ENCODE measurements at places on chromosomes 13 and 19.

DNA sequence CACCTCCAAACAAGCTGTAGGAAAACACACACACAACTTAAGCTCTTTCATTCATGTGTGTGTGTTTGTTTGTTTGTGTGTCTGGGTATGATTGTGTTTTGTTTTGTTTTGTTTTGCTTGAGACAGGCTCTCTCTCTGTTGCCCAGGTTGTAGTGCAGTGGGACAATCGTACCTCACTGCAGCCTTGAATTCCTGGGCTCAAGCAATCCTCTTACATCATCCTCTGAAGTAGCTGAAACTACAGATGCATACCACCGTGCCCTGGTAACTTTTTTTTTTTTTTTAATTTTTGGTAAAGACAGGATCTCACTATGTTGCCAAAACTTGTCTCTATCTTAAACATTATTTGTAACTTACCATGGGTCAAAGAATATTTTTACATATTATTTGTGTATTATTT, 431.7 kb downstream of the SLITRK1 start:
- no peak for DNase-seq

- DNase-seq: no peak
Measured at GRCh38 chr19:55656988-55657747, 2.3 kb downstream of the U2AF2 start.

GRCh38 chr19:29535984-29536508, 10.3 kb downstream of the VSTM2B start:
- no peak for DNase-seq

- DNase-seq: no peak
Measured at GRCh38 chr19:29673451-29674371, 8.4 kb downstream of the PLEKHF1 start.

DNA sequence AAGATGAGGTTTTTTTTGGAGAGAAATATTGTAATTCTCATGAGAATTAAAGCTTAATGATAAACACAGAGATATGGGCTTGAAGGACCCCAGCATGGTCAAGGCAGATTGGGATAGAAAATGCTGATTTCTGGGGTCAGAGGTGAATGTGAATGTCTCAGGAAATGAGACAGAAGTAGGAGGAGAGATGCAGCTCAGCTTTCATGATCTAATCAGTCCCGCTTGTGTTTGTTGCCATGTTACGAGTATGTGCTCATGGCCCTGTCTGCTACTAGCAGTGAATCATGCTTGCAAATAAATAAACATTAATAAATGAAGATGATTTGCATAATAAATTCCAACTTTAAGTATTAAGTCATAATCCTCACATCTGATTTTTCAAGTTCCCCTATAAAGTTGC, 23.0 kb upstream of the NDFIP2 start:
- no peak for DNase-seq

- DNase-seq: no peak
Measured at GRCh38 chr13:36074659-36075058, 56.5 kb downstream of the DCLK1 start.

GRCh38 chr13:42140494-42140893, 92.0 kb downstream of the DGKH start:
- DNase-seq: no peak

DNA sequence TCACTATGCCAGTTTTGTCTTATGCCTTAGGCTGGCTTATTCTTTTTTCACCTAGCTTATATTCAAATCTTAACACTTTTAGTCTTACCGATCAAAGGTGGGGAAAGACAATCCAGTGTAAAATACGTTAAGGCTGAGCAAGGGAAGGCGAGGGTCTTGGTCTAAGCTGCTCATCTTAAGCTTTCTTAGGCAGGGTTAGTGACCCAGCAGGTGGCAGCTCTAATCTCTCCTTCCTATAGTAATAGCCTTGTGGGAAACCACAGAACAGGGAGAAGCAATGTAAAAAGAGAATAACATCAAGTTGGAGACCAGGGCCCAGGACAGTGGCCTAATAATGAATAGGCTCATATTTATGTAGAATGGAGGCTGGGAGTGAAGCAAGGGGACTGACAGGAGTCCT, 45.9 kb downstream of the COG3 start:
- no peak for DNase-seq

GRCh38 chr13:105144936-105145335, 1390.5 kb downstream of the EFNB2 start:
- DNase-seq: no peak

GRCh38 chr19:51018745-51019543, 565 bp downstream of the KLK10 start:
- DNase-seq: no peak

- no peak for DNase-seq
Measured at GRCh38 chr19:32611161-32611560, 30.2 kb downstream of the PDCD5 start.

DNA sequence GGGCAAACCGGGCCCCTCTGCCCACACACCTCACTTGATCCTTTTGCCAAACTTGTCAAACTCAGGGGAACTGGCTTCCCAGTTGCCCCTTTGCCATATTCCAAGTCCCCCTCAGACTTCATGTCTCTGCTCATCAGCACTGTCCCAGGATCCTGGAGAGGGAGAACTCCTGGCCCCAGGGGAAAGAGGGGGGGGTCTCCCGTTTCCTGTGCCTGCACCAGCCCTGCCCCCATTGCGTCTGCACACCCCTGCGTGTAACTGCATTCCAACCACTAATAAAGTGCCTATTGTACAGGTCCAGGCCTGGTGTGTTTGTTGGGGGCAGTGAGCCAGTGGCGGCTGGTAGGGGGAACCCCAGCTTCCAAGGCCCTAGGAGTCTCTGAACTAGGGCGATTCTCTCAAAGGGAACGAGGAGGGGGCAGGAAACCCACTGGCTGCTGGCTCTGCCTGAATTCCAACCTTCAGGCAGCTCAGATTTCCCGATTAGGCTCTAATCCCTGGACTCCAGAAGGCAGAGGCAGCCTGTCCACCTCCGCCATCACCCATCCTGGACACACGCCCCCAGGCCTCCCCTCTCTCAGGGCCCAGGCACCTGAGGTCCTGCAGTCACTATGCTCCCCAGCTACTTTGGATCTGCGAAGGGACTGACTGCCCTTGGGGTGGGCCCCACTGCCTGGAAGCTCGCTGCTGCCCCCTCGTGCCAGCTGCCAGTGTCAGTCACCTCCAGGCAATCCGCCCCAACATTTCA, 9.7 kb upstream of the ILF3 start:
- no peak for DNase-seq

DNA sequence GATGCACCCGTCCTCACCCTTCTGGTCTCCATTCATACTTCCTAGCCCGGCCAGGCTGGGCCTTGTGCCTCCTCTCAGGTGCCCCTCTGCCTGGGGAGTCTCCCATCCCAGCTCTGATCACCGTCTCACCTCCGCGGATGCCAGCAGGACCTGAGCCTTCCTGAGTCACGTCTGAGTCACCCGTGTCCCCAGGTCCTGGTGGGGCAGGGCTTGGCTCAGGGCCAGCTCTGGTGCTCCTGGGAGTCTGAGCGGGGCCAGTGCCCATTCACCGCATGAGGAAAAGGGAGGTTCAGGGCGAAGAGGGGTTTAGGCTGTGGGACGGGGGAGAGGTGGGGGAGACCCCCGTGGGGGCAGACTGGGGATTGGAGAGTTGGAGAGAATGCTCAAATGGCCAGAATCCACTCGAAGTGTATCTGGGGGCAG, 593 bp downstream of the ATP8B3 start:
- DNase-seq: no peak

GRCh38 chr13:60258349-60258748, 94.6 kb upstream of the DIAPH3 start:
- DNase-seq: no peak

DNA sequence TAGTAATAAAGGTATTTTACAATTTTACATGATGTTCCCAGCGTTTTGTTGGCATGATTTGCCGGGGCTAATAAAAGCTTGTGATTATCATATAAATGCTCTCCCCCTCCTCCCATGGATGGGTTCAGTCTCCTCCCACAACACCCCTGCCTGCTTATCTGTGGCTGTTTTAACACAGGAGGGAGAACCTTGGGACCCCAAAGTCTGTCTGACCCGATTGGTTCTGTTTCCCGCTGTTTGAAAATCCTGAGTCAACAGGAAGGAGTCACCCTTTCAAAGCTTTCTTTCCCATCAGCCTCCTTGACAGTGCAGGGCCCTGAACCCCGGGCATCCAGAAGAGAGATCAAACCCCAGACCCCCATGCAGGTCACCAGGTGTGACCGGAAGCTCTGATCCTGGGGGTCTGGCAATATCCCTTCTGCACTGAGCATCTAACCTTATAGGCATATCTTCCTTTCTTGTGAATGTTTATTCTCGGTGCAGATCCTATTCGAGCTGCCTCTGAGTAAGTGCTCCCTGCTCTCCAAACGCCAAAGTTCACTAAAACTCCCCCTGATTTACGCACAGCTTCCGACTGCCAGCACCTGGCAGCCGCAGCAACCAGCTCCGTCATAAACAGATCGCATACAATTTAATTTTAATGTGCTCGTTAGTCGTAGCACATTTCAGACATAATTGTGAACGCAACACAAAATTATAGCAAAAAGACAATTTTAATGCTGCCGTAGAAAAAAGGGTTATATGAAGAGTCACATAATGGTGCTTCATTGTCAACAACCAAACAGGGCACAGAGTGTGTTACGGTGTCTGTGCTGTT, 74.8 kb downstream of the TSHZ3 start:
- DNase-seq: no peak

GRCh38 chr13:51625555-51626345, 41.5 kb downstream of the WDFY2 start:
- no peak for DNase-seq

DNA sequence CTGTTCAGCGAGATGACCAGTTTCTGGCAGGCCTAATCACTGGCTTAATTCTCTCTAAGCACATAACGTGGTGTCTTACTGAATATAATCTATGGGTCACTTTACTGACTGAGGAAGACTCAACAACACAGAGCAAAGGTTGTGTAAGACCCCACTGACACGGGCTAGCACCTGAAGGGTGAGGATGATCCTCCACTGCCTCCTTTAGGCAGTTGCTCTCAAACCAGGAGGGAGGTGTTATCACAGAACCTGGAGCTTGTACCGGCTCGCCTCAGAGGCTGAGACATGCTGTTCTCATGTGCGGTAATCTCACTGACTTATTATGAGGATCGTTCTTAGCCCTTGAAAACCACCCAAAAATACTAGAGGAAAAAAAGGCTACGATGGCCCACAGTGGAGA, 28.3 kb downstream of the RCBTB2 start:
- DNase-seq: no peak

DNA sequence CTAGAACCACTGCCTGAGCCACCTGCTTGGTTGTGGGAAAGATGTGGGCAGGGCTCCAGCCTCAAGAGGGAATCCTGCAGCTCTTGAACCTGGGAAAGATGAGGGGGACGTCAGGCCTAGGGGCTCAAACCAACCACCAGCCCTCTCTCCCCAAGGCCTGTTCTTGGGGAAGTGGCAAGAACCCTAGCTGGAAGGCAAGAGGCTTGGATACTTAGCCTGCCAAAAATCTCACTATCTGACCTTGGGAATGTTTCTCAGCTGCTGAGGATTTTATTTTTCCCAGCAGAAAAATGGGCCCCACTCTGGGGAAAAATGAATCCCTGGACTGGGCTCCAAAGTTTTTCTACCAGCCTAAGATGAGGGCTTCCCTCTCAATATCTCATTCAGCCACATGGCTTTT, 4.6 kb downstream of the USHBP1 start:
- no peak for DNase-seq

DNA sequence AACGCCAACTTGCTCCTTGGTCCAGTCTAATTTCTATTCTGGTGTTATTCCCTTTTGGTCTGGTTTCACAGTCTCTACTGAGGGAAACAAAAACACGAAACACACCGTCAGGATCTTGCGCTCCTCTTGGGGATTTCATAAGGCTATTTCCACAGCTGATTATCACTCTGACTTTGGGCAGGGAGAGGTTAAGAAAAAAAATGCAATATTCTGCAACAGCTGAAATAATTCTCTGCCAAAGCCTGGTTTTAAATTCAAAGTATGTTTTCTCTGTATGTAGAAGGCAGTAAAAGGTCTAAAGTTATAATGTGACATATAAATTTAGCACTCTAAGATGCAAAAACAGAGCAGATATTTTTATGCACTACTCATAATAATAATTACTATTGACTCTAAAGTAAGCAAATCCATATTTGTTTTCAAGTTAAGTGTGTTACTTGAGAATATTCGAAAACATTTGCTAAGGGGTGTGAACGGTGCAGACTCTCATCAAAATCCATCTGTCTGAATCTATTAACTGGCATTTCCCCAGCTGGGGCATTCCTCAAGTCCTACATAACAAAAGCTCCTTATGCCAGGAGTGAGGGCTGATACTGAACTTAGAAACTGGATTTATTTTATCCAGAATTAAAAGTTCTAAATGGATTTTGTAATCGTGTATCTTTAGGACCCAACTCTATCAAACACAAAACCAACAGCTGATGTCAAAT, 38.4 kb upstream of the STARD13 start:
- no peak for DNase-seq

- no peak for DNase-seq
Measured at GRCh38 chr13:26759249-26759906, 1.2 kb downstream of the GPR12 start.

- peak; percentile 80 for DNase-seq
Measured at GRCh38 chr19:41225238-41226052, 6.4 kb downstream of the AXL start.

GRCh38 chr13:26022538-26023292, 29.1 kb downstream of the SHISA2 start:
- DNase-seq: peak; percentile 43

DNA sequence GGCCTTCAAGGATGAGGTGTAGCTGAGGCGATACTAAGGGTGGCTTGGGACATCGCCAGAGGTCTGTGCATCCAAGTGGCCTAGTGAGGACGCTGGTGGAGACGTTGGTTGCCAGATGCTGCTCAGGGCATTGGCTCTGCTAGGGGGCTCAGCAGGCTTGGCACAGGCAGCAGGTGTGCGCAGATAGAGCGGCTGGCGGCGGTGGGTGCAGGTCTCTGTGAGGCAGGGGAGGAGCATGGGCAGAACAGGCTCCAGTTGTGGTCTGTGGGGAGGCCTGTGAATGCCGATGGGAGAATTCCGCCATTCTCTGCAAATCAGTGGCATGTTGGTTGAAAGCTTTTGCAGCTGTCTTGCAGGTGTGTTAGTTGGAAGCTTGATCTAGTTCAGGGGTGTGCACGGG, 21.2 kb downstream of the PRAM1 start:
- no peak for DNase-seq

DNA sequence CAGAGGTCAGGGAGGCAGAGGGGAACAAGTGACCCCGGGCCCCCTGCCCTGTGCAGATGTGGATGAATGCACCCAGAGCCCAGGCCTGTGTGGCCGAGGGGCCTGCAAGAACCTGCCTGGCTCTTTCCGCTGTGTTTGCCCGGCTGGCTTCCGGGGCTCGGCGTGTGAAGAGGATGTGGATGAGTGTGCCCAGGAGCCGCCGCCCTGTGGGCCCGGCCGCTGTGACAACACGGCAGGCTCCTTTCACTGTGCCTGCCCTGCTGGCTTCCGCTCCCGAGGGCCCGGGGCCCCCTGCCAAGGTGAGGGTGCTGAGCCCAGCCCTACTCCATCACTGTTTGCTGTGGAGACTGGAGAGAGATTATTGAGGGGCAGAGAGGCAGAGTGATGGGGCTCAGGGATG, 9.9 kb downstream of the LTBP4 start:
- no peak for DNase-seq

- no peak for DNase-seq
Measured at GRCh38 chr19:15576526-15577156, 38.4 kb upstream of the CYP4F8 start.

- no peak for DNase-seq
Measured at GRCh38 chr13:50241479-50241878, 226.2 kb downstream of the KCNRG start.
